ENCODE measurements at places on chromosomes 2 and 18.
A peak's percentile ranks its signal among the peaks of the same experiment; 100 is the strongest.

DNA sequence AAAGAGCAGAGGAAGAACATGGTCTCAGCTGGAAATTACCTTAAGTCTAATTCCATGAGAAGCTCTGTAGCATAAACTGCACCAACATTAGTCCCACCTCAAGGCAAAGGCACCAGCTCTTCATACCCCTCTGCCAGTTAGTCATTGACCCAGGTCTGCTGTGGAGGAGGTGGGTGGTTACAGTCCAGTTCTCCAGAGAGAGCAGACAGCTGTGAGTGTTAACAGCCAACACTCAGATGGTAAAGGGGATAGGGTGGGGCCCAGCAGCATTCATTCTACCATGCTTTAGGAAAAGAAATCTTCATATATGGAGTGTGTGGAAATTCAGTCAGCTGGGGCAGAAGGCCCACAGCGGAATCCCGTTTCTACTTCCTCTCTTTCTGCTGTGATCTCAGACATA is 159.7 kb upstream of the FBXO11 start:
- DNase-seq: no peak

- peak; percentile 8 for DNase-seq
Measured at GRCh38 chr2:195352581-195352980, 304.4 kb upstream of the SLC39A10 start.

- no peak for DNase-seq
Measured at GRCh38 chr2:35978218-35978617, 377.4 kb upstream of the CRIM1 start.

DNA sequence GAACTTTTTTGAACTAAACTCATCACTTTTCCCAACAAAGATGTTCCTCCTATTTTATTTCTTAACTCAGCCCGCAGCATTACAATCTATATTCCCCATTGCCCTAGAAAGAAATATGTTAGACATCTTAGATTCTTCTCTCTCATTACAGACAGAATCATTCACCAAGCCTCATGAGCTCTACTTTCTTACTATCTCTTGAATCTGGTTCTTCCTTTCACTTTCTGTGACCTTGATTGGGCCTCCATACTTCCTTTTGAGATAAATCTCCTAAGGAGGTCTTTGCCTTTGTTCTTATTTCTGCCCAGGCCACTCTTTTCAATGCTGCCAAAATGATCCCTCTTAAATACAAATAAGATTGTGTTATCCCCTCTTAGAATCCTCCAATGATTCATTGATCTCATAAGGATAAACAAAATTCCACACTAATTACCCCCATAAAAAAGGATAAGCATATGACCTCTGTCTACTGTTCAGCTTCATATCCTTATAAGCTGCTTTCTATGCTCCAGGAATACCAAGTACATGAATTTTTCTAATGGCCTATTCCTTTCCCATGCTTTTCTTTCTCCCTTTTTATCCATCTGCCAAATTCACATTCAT is 400.0 kb downstream of the ARHGAP15 start:
- DNase-seq: no peak

DNA sequence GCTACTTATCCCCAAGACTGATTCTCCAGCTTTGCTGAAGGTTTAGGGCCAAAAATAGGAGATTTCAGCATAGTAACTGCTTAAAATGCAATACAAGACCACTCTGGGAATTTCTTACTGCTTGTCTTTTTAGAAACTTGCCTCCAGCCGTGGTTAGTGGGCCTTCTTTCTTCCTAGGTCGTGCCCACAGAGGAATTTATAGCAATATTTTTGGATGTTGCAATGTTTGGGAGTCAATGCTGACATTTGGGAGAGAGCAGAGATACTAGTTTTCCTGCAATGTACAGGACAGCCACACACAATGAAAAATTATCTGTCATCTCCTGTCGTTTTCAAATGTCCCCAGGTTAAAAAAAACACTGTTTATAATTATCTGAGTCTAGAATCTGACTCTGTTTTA is 25.6 kb upstream of the CERS6 start:
- no peak for DNase-seq

- no peak for DNase-seq
Measured at GRCh38 chr2:217573571-217573970, 429.2 kb downstream of the TNS1 start.

- DNase-seq: peak; percentile 59
Measured at GRCh38 chr2:7203056-7203467, 285.9 kb downstream of the RNF144A start.

- no peak for DNase-seq
Measured at GRCh38 chr2:188473306-188473705, 181.6 kb downstream of the GULP1 start.

GRCh38 chr2:99771681-99772333 is 282.0 kb upstream of the REV1 start:
- no peak for DNase-seq

DNA sequence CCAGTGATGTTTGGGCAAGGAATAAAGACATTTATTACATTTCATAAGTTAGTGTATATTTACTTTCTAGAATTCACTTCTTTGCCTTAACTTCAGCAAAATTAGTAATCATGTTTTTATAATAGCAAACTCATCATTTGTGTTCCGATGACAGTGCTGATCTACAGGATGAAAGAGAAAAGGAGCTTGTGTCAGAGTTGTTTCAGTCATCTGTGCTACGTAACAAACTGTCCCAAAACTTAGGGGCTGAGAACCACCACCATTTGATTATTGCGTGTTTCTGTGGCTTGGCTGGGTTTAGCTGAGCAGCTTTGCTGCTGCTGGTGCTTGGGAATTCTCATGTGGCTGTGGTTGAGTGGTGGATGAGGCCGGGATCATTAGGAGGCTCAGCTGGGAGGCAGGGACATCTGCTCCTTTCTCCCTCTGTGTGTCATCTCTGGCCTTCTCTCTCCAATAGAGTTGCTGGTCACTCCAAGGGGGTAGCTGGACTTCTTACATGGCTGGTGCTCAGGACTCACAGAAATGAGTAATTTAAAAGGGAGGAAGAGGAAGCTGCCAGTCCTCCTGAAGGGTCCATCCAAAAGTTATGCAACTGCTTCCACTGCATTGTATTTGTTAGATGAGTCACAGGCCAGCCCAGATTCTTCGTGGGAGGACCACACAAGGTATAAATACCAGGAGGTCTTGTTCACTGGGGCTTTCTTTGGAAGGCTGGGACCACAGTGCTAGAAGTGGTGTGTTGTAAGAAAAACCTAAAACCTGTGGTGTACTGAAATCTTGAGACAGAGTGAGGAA is 43.4 kb upstream of the HAAO start:
- DNase-seq: no peak

- DNase-seq: no peak
Measured at GRCh38 chr18:7071600-7071999, 46.0 kb downstream of the LAMA1 start.

GRCh38 chr18:3058328-3059191 is 45.6 kb upstream of the LPIN2 start:
- peak; percentile 5 for DNase-seq

- no peak for DNase-seq
Measured at GRCh38 chr2:145609951-145610350, 1090.0 kb upstream of the ZEB2 start.

- peak; percentile 37 for DNase-seq
Measured at GRCh38 chr2:27194538-27195354, 17.1 kb upstream of the ATRAID start.

DNA sequence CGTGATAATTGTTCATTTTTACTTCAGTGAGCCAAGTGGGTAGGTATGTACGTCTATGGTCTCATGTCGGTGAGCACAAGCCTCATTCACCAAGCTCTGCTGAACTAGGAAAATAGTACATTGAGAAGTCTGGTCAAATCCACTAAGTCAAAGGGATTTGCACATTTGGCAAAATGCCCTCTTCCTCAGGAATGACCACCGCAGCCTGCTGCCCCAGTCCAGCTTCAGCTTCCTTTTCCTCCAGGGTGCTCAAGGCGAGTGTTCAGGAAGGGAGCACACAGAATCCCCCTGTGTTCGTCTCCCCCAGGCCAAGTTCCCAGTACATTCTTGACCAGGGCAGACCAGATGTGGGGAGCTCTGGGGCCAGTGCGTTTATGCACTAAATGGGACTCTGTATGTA is 23.0 kb downstream of the TCF7L1 start:
- no peak for DNase-seq

GRCh38 chr2:220226076-220226475 is 598.6 kb downstream of the SLC4A3 start:
- DNase-seq: no peak

GRCh38 chr2:64268330-64269048 is 124.3 kb upstream of the PELI1 start:
- no peak for DNase-seq

DNA sequence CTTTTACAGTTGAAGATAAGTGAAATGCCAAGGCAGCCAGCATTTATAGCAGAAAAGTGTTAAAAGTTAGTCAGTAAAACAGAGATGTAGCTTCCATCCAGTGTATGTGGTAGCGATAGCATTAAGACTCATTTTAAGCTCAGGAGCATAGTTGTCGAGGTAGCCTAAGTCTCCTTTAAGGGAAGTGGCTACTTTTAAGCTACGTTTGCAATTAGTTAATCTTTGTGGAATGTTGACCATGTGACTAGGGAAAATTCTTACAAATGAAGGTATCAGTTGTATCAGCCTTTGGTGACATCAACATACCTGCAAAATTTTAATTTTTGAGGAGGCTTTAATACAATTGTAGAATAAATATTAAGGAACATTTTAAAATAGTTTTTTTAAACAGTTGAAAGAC is 61.9 kb downstream of the LHCGR start:
- DNase-seq: no peak

- no peak for DNase-seq
Measured at GRCh38 chr2:45706033-45706432, 54.6 kb downstream of the PRKCE start.
